CD4-positive, alpha-beta memory T cell (primary cell): ENCODE measurements at places on chromosomes 1 and 21.

DNA sequence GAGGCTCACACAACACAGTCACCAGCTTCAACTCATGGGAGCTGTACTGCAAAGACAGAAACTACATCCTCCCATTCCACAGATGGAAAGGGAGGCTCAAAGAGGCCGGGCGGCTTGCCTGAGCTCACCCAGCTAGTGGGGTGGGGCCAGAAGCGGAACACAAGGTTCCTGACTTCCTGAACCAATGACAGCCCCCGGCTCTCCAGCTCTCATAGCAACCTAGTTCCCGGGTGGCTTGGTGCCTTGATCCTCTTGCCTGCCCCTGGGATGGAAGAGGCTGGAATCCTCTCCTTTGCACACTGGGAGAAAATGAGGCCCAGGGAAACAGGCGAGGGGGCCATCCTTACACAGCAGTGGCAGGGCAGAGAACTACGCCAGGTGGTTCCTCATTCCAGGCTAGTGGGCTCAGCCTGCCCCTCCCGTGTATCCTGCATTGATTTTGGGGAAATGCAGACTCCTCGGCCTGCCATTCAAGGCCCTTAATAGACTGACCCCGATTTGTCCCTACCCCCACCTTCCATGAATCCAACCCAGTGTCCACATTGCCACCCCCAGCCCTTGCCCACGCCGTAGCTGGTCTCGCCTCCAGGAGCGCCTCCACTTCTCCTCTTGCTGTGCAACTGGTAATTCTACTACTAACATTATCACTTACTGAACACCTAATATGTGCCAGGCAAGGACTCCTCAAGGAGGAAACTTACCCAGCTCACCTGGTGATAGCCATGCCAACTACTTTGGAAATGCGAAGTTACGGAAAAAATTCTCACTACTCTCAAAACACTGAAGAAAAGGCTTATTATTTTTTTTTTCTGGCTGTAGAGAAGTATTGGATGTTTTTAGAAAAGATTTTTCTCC, 5.0 kb downstream of the RAP1GAP start:
- DNase-seq: no peak

DNA sequence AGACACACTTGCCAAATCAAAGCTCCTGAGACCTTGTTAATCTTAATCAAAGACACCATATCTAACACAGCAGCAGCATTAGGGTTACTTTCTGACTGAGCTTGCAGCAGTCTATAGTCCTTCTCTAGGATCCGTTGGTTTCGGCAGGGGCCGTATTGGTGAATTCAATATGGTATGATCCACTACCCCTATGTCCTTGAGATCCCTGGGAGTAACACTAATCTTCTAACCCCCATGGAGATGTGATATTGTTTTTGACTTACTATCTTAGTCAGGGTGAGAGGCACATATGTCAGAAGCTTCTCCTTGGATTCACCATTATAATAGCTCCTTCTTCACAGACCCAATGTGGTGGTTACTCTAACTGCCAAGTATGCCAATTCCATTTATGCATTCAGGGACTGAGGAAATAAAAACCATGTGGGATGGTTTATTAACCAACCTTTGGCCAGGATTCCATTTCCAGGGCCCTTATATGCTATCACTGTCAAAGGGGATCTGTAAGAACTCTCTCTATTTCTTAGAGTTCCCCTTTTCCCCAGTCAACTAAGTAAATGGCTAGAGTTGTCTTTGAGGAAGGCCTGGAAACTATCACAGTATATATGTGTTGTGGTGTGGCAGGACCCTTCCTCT, 673.6 kb upstream of the USP24 start:
- DNase-seq: no peak

GRCh38 chr1:180940445-180940844, 27.7 kb downstream of the KIAA1614 start:
- DNase-seq: no peak

DNA sequence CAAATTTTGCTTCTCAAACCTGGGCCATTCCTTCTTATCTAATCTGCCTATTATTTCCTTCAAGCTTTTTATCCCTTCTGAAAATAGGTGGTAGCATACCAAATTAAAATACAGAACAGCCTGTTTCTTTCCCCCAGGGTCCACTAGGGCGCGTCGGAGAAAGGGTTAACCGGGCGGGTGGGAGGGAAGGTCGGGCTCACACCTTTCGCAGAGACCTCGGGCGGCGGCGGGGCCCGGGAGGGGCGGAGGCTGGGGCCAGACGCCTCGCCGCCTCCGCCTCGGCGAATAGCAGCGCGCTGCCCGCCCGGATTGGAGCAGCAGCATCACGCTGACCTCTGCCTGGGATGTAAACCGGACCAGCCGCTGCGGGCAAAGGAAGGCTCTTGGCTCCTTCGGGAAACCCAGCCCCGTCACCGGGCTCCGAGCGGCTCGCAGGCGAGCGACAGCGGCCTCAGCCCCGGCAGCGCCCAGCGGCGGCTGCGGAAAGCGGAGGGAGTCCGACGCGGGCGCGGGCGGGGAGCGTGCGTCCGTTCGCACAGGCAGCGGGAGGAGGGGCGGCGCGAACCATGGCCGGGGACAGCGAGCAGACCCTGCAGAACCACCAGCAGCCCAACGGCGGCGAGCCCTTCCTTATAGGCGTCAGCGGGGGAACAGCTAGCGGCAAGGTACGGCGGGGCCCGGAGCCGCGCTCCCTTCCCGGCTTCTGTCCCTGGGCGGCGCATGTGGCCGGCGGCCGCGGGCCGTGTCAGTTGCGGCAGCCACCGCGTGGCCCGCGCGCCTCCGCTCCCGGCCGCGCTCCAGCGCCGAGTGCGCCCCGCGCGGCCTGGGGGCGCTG, at the start of gene UCK2:
Gene UCK2, plus strand, starts transcription at position 347 of the 835 bp plus-strand sequence. Its CDS starts 220 bp downstream, at position 567.
- DNase-seq: peak; percentile 37

- no peak for DNase-seq
These were observed 18.3 kb upstream of the KCNE1 start for GRCh38 chr21:34530261-34530660.

DNA sequence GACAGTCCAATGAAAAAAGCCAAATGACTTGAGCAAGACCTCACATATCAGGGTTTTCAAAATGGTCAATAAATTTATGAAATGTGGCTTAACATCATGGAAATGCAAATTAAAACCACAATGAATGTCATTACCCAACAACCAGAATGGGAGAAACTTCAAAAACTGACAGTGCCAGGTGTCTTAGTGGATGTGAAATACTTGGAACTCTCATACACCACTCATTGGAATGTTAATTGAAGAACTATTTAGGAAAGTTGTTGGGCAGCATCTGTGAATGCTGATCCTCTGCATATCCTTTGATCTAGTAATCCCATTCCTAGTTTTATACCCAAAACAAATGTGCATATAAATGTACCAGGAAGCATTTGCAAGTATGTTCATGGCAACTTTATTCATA, 19.2 kb upstream of the BACH1 start:
- DNase-seq: no peak
